ENCODE measurements at places on chromosomes 7 and 10.

GRCh38 chr7:19971956-19972355 is 198.5 kb upstream of the TMEM196 start:
- DNase-seq: no peak

DNA sequence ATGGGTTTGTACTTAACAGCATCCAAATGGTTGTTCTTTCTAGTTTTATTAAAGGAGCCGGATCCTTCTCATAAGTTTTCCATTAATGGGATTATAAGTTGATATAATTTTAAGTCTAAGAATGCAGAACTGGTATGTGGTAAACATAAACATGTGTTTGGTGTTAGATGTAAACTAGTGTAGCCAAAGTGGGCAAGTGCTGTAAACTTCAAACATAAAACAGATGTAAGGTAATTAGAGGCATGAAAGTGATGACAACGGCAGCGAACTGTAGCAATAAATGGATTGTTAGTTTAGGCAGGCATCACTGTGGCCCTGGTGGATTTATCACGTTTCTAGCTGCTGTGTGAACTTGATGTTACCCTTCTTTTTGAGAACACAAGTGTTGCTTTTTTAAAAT is 37.9 kb downstream of the BAMBI start:
- no peak for DNase-seq

DNA sequence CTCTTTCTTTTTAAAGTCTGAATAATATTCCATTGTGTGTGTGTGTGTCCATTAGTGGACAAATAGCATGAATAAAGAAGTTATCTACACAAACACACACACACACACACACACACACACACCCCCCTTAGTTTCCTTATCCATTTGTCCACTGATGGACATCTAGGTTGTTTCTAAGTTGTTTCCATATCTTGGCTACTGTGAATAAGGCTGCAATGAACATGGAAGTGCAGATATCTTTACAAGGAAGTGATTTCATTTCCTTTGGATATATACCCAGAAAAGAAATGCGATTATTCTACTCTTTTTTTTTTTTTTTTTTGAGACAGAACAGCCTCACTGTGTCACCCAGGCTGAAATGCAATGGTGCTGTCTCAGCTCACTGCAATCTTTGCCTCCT is 113.5 kb downstream of the MBL2 start:
- no peak for DNase-seq

GRCh38 chr7:151856516-151856915 is 20.4 kb downstream of the PRKAG2 start:
- DNase-seq: no peak

- DNase-seq: no peak
Observed at GRCh38 chr10:83612050-83612449, 527.3 kb upstream of the GHITM start.

All from stimulated activated CD8-positive, alpha-beta memory T cell treated with anti-CD3 and anti-CD28 coated beads, Interleukin-15, amount 100 ng/mL, for 48 hours (primary cell).